T-cell (primary cell): ENCODE measurements at places on chromosomes 12 and 14. TPM values are rescaled to one million over a fixed set of nuclear protein-coding genes. Genes with fewer than 3 reads are reported as not detected.

DNA sequence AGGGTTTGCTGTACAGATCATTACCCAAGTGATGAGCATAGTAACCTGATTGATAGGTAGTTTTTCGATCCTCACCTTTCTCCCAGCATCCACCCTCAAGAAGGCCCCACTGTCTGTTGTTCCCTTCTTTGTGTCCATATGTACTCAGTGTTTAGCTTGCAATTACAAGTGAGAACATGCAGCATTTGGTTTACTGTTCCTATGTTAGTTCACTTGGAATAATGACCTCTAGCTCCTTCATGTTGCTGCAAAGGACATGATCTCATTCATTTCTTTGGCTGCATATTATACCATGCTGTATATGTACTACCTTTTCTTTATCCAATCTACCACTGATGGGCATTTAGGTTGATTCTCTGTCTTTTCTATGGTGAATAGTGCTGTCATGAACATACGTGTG lies 181.6 kb upstream of the FOXG1 start:
- H3K36me3 ChIP-seq = no peaks in the 10 kb centered on the region
- H3K4me3 ChIP-seq = no peak overlapping the region
- no peak for DNase-seq
- H3K27ac ChIP-seq = no peak overlapping the region
- no peaks in the 10 kb centered on the region for H3K4me1 ChIP-seq

- H3K36me3 ChIP-seq = peaks cover 54% of the 10 kb centered on the region
- H3K27me3 ChIP-seq = no peaks in the 10 kb centered on the region
- H3K27ac ChIP-seq = no peak overlapping the region
- no peaks in the 10 kb centered on the region for H3K4me1 ChIP-seq
- no peak overlapping the region for H3K4me3 ChIP-seq
- no peak for DNase-seq
Measured at GRCh38 chr14:53044486-53044885, 93.6 kb upstream of the FERMT2 start.

DNA sequence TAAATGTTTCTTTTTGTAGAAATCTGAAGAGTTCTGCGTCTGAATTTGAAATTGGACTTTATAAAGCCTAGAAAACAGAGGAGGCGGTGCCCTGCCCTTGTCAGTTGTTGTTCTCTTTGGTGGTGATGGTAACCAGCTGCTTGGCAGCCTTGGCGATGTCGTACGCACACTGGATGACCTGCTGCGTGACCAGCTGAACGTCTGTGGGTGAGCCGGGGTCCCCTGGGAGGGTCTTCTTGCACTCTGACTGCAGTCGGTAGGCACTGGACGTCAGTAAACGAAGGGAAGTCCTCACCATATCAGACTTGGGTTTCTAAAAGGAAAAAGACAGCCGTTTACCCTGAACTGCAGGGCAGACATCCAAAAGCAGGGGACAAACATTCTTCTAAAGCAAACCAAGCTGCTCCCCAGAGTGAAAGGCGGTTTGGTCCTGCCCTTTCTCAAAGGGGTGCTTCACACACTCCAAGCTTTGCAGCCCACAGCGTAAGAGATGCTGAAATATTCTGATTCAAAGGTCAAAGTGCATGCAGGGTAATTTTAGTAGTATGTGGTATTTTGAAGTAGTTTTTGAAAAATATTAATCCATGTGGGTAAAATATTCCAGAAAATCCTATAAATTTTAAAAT lies 32.9 kb downstream of the TCHP start:
- no peaks in the 10 kb centered on the region for H3K4me1 ChIP-seq
- no peak overlapping the region for H3K27ac ChIP-seq
- H3K4me3 ChIP-seq = no peak overlapping the region
- H3K27me3 ChIP-seq = no peaks in the 10 kb centered on the region

DNA sequence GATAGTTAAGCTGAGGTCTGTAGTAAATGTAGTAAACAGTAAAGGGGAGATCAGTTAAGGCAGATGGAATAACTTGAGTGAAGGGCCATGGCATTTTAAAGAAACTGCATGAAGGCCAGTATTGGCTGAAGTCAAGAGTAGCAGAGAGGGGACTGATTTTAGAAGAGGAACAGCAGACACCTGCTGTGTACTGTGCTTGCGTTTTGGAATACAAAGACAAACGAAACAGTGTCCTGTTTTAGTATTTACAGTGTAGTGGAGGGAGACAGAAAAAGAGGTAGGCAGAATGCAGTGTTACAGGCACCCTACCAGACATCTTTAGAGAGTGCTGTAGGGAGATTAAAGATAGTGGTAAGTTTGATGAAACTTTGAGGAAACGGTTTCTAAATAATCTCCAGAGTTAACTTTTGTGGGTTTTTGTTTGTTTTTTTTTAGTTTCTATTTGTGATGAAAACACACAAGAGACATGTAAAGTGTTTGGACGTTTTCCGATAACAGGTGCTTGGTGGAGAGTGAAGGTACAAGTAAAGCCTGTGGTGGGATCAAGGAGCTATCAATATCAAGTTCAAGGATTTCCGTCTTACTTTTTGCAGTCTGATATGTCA lies 2.1 kb downstream of the HELB start:
- H3K27ac ChIP-seq = peak overlapping the region; percentile 87
- H3K4me3 ChIP-seq = peak overlapping the region; percentile 98
- H3K4me1 ChIP-seq = peaks cover 7% of the 10 kb centered on the region

DNA sequence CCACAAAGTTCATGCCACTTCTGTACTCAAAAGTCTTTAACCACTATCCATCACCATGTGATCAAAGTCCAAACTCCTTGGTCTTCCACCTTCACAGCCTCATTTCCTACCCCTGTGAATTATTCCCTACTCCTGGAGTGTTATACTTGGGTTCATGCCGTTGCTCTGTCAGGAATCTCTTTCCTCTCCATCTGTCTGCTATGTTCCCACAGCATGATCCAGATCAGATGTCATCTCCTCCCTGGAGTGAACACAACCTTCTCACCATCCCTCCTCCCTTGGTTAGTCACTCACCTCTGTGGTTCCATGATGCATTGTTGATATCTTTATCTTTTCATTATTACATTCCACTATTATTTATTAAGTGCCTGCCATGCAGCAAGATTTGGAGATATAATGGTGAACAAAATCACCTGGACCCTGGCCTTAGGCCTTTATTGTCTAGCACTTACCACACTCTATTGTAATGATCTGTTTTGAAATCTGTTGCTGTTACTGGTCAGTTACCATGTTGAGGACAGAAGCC lies 22.4 kb downstream of the LACRT start:
- no peaks in the 10 kb centered on the region for H3K36me3 ChIP-seq
- H3K27me3 ChIP-seq = no peaks in the 10 kb centered on the region
- no peak for DNase-seq
- no peak overlapping the region for H3K4me3 ChIP-seq
- no peaks in the 10 kb centered on the region for H3K4me1 ChIP-seq

FNTB gene
- 9.7 TPM for total RNA-seq

SELPLG gene
- total RNA-seq = 111 TPM

BATF gene
- total RNA-seq = 12.0 TPM

CFAP251 gene
- 0.50 TPM for total RNA-seq

CLEC4C gene
- not detected for total RNA-seq

RASSF8 gene
- 0.72 TPM for total RNA-seq
